Fibroblast of skin of right biceps (primary cell): ENCODE measurements at places on chromosomes 5 and 9.

GRCh38 chr9:78187763-78188484 lies 48.0 kb upstream of the CEP78 start:
- DNase-seq, result no peak

- DNase-seq, result no peak
Observed at GRCh38 chr5:128276537-128277216, 193.1 kb downstream of the SLC12A2 start.

DNA sequence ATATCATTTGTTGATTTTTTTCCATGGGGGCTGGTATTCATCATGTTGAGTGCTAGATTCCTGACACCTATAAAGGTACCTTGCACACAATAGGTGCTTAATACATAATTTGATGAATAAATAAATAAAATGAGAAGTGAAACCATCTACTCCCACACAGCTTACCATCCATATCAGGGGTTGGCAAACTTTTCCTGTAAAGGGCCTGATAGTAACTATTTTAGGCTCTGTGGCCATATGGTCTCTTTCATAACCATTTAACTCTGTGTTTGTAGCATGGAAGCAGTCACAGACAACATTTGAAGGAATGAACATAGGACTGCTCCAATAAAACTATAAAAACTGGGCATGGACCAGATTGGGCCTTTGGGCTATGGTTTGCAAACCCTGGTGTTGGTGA lies 100.3 kb downstream of the GCNT1 start:
- no peak for DNase-seq

GRCh38 chr9:118503236-118503635 lies 799.0 kb downstream of the TLR4 start:
- no peak for DNase-seq

DNA sequence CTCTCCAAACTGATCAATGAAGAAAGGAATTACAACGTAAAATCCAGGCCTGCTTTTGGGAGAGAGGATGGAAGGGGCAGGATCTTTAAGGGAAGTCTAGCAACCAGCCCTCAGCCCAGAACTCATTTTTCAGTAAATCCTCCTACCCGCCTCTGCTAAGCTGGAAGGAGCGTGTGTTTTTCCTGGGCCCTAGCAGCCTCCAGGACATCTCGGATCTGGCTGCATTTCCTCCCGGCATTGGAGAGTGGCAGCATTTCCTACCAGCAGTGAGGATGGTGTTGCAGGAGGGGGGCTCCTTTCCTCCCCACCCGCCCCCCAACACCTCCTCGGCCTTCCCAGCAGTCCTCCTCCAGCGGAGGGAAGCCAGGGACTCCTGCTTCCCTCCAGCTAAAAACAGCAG lies 54.5 kb downstream of the DCP2 start:
- no peak for DNase-seq
